Activated naive CD8-positive, alpha-beta T cell treated with anti-CD3 and anti-CD28 coated beads, Interleukin-2, amount 10 ng/mL, durations not matched to agents 7 days and 5 days (primary cell): ENCODE measurements at places on chromosomes 6 and 20. TPM values are rescaled to one million over a fixed set of nuclear protein-coding genes. Genes with fewer than 3 reads are reported as not detected.

- DNase-seq, result no peak
Observed at GRCh38 chr6:50025258-50025657, 3.5 kb upstream of the DEFB110 start.

- DNase-seq, result no peak
Observed at GRCh38 chr6:136503303-136504029, 46.8 kb downstream of the MAP7 start.

DNA sequence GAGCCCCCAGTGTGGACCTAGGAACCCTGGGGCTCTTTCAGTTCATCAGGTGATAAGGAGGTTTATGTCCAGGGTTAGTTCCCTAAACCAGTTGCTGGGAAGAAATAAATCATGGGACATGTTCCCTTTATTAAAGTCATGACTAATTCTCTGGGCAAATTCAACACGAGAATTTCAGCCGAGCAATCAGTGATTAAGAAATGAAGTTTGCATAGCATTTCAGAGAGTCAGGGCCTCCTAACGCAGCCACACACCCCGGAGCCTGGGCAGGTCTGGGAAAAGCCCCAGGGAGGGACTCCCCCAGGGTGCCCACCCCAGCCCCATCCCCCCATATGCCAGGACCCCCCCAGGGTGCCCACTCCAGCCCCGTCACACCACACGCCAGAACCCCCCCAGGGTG, 20.1 kb downstream of the SLCO4A1 start:
- DNase-seq, result no peak

DNA sequence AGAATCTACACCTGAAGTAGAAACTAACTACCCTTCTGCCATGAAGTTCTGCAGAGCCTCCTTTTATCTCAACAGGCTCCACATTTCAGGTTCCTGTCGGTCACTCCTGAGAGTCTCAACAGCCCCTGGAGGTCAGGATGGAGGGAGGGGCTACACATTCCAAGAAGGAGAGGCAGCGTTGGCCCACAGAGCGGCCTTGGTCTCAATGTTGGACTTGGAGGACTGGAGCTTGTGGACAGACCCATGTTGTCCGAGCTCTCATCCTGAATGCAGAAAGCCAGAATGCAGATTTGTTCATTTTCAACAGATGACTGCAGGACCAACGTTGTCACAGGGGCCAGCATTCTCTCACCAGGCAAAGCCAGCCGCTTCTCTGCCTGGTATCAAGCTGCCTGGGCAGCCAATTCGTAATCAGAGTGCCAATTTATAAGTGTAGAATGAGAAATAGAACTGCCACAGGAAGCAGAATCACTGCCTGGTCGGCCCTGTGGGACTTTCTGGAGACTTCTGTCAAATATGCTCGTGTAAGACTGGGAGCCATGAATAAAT, 212.5 kb upstream of the SNX9 start:
- no peak for DNase-seq

DNA sequence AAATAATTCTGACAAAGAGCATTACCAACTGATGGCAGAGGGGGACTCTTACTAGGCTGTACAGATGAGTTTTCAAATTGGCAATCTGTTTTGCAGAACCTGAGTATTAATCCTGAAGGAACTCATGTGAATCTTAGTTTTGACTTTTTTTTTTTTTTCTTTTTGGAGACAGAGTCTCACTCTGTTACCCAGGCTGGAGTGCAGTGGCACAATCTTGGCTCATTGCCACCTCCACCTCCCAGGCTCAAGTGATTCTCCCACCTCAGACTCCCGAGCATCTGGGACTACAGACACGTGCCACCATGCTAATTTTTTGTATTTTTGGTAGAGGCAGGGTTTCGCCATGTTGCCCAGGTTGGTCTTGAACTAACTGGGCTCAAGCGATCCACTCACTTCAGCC, 49.3 kb downstream of the KCTD20 start:
- DNase-seq, result no peak

GNMT gene
- total RNA-seq, result 1.0 TPM
